Tibial nerve (tissue), 4 donors: ENCODE measurements at places on chromosomes 7 and 10.

GRCh38 chr10:83252596-83252995, 886.7 kb upstream of the GHITM start:
- DNase-seq: no peak

- DNase-seq: no peak
Measured at GRCh38 chr7:158672975-158673374, 31.6 kb downstream of the NCAPG2 start.

- DNase-seq: no peak
Measured at GRCh38 chr10:48782386-48782785, 97.7 kb downstream of the WDFY4 start.

- no peak for DNase-seq
Measured at GRCh38 chr7:114823290-114823689, 98.6 kb upstream of the MDFIC start.

GRCh38 chr7:24504040-24504439, 69.2 kb upstream of the PALS2 start:
- DNase-seq: no peak

DNA sequence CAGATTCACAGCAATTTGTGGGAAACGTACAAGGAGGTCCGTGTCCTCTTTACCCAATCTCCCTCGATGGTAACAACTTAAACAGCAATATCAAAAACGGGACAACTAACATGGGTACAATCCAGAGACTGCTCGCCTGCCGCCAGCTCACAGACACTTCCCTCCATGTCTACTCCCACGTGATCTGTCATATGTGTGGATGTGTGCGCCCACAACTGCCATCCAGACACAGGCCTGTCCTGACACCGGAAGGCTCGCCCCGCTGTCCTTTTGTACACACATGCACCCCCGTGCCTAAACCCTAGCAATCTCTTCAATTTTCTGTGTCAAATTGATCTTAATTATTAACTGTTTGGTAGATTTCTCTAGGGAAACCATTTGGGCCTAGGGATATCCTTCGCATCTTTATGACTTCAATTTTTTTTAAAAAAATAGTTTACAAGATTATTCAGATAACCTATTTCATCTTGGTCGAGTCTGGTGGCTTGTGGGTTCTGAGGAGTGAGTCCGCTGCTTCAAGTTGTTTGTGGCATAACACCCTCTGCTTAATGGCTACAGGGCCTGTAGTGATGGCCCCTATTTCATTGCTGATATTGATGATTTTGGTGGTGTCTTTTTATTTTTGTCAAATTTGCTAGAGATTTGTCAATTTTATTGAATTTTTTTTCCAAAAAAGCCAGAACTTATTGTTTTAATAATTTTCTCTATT, 260.6 kb downstream of the MAD1L1 start:
- DNase-seq: no peak

- no peak for DNase-seq
Measured at GRCh38 chr10:133614830-133615580, 11.6 kb downstream of the FRG2B start.

DNA sequence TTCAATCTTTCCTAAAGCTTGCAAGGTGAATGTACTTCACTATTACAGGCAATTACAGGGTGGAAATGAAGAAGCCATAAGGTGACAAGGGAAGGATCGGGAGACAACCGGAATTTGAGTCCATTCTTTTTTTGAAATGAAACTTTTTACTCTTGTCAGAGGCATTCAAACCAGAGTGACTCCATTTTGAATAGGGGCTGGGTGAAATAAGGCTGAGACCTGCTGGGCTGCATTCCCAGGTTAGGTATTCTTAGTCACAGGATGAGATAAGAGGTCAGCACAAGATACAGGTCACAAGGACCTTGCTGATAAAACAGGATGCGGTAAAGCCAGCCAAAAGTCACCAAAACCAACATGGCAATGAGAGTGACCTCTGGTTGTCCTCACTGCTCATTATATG, 363.3 kb downstream of the TYW1 start:
- DNase-seq: no peak

GRCh38 chr10:103481974-103482531, 3.0 kb upstream of the CALHM3 start:
- DNase-seq: peak; percentile 87

GRCh38 chr10:92756201-92757065, 66.7 kb downstream of the HHEX start:
- DNase-seq: no peak

DNA sequence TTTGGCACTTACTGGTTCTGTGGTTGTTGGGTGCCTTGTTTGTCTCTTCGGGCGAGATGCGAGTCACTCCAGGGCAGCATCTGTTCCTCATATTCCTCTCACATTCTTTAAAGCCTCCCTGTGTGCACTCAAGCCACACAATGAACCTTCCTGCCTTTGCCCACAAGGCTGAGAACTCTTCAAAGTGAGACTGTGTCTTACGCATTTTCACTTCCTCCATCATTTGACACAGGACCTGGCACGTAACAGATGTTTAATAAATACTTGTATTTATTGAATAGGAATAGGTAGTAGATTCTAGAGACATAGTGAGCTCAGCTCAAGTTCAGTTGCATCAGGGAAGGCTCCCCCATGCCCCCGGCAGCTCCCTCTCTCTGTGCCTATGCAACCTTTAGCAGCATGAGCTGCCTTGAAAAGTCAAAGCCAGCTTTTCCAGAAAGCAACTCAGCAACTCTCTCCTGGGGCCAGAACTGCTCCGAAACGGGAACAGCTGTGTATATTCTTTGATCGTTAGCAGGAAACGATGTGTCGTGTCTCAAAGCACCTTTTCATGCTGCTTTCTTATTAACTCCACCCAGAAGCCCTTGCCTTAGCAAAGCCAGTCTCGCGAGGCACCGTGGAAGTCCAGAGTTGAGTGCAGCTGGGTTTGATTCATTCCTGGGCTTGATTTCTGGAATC, 97.5 kb downstream of the PFKFB3 start:
- DNase-seq: peak; percentile 22

- DNase-seq: no peak
Measured at GRCh38 chr10:65017523-65017922, 1496.3 kb downstream of the REEP3 start.

GRCh38 chr7:87875151-87876039, 765 bp downstream of the SLC25A40 start:
- no peak for DNase-seq

- no peak for DNase-seq
Measured at GRCh38 chr10:102537367-102537766, 33.6 kb downstream of the SUFU start.

DNA sequence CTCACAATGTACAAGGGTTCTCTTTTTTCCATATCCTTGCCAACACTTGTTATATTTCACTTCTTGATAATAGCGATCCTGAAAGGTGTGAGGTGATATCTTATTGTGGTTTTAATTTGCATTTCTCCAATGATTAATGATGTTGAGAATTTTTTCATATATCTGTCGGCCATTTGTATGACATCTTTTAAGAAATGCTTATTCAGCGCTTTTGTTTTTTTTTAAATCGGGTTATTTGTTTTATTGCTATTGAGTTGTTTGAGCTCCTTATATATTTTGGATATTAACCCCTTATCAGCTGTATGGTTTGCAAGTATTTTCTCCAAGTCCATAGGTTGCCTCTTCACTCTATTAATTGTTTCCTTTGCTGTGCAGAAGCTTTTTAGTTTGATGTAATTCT, 218.8 kb downstream of the MTERF1 start:
- DNase-seq: no peak
